Kidney epithelial cell (primary cell): ENCODE measurements at places on chromosomes 12 and 14. TPM values are rescaled to one million over a fixed set of nuclear protein-coding genes. Genes with fewer than 3 reads are reported as not detected.
A peak's percentile ranks its signal among the peaks of the same experiment; 100 is the strongest.

OR4K15 gene
- not detected in 2 replicates for total RNA-seq

DLGAP5 gene
- total RNA-seq, result 4.4 and 5.3 TPM in 2 replicates

ST8SIA1 gene
- 0.14 and 0.21 TPM in 2 replicates for total RNA-seq

EFS gene
- total RNA-seq, result 10.8 and 15.4 TPM in 2 replicates

FGD6 gene
- 31.5 and 40.9 TPM in 2 replicates for total RNA-seq

GLI1 gene
- total RNA-seq, result 1.6 TPM in 2 replicates

RFX4 gene
- not detected in 2 replicates for total RNA-seq

SERPINA5 gene
- total RNA-seq, result 1.9 and 2.1 TPM in 2 replicates

LIN7A gene
- 0.79 and 1.3 TPM in 2 replicates for total RNA-seq

PLEKHD1 gene
- 0.41 and 0.84 TPM in 2 replicates for total RNA-seq

HCAR3 gene
- total RNA-seq, result not detected in 2 replicates

TMEM63C gene
- total RNA-seq, result 0.62 and 1.1 TPM in 2 replicates

BBS10 gene
- total RNA-seq, result 12.5 and 14.4 TPM in 2 replicates

RD3L gene
- not detected in 2 replicates for total RNA-seq

GRCh38 chr14:69190191-69190590 lies 1.1 kb upstream of the EXD2 start:
- no peak for DNase-seq

- DNase-seq, result no peak
These were observed 250.5 kb downstream of the TMEM121 start for GRCh38 chr14:105776924-105777323.

DNA sequence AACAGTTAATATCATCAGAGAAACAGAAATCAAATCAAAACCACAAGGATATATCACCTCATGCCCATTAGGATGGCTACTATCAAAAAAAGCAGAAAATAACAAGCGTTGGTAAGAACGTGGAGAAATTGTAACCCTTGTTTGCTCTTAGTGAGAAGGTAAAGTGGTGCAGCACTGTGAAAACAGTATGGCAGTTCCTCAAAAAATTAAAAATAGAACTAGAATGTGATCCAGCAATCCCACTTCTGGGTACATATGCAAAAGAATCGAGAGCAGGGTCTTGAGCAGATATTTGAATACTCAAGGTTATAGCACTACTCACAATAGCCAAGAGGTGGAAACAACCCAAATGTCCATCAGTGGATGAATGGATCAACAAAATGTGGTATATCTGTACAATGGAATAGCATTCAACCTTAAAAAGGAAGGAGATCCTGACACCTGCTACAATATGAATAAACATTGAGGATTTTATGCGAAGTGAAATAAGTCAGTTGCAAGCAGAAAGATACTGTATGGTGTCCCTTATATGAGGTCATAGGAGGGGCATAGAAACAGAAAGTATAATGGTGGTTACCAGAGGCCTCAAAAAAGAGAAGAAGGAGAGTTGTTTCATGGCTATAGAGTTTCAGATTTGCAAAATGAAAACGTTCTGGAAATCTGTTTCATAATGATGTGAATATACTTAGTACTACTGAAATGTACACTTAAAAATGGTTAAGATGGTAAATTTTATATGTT lies 131.0 kb upstream of the EEA1 start:
- no peak for DNase-seq

DNA sequence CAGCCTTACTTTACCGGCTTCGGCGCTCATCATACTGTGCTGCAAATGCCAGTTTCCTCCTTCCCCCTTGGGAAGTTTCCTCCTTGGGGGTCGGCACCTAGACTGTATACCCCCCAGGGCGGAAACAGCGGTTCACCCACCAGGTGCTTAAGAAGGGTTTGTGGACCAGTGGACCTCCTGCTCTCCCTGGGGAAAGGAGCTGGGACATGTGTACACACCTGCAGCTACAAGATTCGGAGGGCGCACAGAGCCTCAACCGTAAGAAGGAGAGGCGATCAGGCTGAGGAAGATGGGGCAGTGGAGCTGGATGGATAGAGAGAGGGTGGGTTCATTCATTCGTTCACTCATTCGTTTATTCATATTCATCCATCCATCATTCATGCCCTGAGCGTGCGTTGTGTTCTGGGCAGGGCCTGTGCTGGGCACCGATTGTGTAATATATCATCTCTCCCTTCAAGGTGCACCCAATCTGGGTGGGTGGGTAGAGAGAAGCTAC lies 717 bp upstream of the ZNF839 start:
- no peak for DNase-seq

GRCh38 chr14:32761381-32761968 lies 177.2 kb upstream of the NPAS3 start:
- DNase-seq, result peak; percentile 19

DNA sequence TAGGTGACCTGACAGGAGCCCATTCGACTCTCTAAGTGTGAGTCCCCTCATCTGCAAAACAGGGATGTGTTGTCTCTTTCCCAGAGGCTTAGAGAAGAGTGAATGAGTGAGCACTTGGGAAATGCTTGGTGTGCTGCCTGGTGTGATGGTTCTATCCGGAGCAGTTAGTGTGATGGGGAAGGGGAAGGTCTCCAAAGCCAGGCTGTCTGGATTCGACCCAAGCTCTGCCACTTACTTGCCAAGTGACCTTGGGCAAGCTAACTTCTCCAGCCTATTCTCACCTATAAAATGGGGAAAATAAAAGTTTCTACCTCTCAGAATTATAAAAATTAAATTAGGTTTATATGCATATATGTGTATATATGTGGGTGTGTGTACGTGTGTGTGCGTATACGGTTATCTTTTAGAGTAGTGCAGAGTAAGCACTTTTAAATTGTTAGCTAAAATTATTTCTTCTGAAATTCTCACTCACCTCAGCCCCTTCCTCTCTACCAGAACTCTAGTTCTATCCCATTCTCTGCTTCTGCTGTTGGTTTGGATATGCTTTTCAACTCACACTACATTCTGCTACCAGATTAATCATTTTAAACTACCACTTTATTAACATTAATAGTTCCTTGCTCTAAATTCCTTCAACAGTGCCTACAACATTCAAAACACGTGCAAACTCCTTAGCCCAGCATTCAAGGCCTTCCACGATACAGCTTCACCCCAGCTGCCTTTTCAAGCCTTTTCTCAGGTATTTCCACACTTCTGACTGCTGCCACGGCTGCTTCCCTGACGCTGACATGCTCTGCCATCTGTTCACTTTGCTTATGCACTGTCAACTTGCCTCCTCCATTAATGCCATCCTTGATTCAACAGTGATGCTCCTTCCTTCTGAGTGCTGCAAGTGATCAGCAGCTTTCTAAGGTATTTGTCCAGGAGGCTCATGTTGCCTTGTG lies 55.3 kb downstream of the DICER1 start:
- DNase-seq, result no peak

- no peak for DNase-seq
These were observed 25.9 kb upstream of the CRIP2 start for GRCh38 chr14:105448706-105449111.

- no peak for DNase-seq
These were observed 1077.2 kb downstream of the VRK1 start for GRCh38 chr14:97874394-97874793.

DNA sequence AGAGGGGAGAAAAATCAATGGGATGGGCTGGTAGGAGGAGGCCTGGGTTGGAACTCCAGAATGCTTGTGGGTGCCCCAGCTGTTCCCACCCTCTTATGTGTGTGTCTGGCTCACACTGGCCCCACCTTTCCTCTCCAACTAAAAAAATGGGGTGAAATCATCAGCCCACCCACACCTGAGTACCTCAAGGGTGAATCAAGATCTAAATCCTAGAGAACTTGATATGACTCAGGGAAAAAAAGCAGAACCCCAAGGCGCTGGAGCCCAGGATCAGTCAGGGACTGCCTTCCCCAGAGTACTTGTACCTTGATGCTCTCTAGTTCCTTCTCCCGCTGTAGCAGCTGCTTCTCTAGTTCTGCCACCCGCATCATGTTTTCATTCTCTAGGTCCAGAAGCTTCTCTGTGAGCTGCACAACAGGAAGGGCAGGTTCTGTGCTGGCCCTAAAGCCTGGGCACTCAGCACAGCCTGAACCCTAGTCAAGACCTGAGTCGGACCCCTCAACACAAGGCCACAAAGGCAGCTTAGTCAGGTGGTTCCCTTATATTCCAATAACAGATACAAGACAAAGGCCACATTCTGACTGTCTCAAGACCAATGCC lies 29.7 kb downstream of the PRPF40B start:
- DNase-seq, result no peak

GRCh38 chr12:113030875-113031525 lies 25.5 kb upstream of the DTX1 start:
- DNase-seq, result no peak

DNA sequence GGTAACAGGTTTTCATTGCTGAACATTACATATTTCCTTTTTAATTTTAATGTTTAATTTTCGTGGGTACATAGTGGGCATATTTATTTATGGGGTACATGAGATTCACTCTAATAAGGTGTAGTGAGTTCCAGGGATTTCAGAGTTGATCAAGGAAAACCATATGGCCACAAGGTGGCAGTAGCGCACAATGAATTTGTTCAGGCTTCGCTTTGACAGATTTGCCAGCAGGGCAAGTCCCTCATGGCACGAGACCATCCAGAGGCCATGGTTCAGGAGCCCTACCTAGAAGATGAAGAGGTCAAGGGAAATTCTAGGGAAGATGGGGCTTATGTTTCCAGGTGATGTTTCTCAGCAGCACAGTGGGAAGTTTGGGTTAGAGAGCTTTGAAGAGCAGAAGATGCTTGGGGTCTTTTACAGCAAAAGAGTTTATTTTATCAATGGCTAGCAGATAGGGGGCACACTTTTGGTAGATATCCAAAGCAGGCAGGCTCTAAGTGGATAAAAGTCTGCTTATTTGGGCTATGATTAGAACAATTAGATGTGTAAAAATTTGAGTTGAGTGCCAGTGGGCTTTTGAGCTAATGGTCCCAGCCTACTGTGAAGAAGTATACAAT lies 1004.4 kb downstream of the AACS start:
- DNase-seq, result no peak

DNA sequence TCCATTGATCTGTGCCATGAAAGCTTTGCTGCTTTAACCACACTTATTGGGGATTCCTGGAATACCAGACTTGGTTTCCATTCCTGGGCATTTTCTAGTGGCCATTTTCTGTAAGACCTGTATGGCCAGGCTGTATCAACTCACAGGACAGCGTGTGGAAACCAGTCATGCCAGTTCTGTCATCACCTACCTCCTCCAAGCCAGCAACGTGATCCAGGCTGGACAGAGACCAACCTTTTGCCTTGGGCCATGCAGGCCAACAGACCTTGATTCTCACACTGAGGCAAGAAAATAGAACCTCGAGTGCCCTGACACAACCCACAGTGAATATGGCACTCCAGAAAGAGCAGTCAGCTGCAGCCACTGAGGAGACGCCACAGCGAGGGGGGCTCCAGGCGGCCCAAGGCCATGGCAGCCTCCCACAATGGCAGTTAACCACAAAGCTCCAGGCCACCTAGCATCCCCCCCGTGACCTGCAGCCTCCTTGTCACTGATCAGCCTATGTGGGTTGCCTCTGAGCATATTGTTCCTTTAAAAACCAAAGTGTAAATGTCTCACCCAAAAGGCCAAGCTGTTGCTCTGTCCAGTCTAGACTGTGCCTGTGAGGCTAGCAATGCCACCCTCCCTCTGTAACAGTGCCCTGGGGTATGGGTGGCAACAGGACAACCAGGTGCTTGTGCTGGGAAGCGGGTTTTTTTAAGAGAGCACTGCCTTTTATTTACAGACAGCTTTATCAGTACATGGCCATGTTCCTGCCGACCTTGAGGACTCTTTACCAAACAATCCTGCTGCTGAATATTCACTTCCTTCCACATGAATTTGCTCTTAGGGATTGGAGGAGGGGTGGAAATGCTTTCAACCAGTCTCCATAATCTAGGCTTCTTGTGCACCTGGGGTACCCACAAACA lies 168.7 kb upstream of the HIF1A start:
- no peak for DNase-seq

- DNase-seq, result no peak
These were observed 10.5 kb upstream of the ZDHHC22 start for GRCh38 chr14:77151918-77152588.

GRCh38 chr14:34650786-34651584 lies 21.0 kb upstream of the SNX6 start:
- DNase-seq, result peak; percentile 67

DNA sequence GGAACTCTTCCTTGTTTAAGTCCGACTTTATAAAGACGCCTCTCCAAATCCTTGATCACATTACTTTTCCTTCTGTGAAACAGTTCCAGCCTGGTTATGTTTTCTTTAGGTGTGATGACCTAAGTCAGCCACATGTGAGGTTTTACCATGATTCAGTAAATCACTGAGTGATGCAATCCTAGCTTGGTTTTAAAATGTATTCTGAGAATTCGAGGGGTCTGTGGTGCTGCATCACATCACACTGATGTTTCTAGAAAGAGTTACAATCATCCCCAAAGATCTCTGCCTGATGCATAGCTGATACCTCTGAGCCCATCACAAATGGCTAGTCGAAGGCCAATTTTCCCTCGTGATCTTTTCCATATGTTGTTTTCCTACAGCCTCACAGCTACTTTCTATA lies 152.7 kb downstream of the ANO2 start:
- DNase-seq, result no peak

GRCh38 chr14:92866901-92867865 lies 55.8 kb upstream of the CHGA start:
- DNase-seq, result no peak

GRCh38 chr12:110937104-110937641 lies 16.8 kb upstream of the MYL2 start:
- no peak for DNase-seq

GRCh38 chr12:94689002-94689645 lies 38.8 kb upstream of the TMCC3 start:
- no peak for DNase-seq

- DNase-seq, result no peak
These were observed 150.9 kb downstream of the TTLL5 start for GRCh38 chr14:75811872-75812499.

- DNase-seq, result no peak
These were observed 2.8 kb upstream of the ZC2HC1C start for GRCh38 chr14:75066691-75067090.
